Caco-2 (cell line): ENCODE measurements at places on chromosomes 6 and 20.
A peak's percentile ranks its signal among the peaks of the same experiment; 100 is the strongest.

DNA sequence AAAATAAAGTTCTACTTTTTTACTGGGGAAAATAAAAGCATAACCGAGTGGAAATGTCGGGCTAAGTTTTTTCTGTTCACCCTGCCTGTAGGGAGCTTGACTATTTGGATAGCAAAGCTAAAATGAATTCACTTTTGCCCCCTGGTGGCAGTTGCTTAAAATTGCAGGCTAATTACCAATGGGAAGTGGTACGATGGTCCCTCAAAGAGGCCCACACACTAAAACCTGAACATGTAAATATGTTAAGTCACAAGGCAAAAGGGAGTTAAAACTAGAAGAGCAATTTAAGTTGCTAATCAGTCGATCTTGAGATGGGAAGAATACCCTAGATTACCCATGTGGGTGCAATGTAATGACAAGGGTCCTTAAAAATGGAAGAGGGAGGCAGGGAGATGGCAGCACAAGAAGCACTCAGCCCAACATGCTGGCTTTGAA, 916 bp upstream of the SUN5 start:
- no peak for DNase-seq

DNA sequence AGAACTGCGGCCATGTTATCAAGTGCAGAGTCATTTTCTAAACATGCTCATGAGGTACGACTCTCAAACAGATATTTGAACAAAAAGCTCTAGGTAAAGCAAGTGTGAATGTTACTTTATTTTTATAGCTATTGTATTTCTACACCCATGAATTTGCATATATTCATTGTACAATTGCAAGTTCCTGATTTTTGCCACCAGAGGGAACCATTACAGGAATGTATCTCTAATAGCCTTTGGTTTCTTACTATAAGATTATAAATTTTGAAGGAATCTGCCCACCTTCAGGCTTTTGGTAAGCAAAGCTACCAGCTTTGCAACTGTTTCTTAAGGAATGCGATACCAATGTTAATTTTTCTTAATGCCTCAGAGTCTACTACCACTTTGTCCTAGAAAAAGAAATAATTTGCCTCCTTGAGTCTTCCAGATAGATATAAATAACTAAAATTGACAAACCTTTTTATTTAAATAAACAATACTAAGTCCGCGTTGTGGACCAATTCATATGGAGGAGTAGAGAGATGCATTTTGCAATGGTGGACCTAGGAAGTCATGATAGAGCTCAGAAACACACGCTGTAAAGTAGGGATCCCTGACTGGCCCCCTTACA, 125.4 kb upstream of the SAMD5 start:
- DNase-seq, result peak; percentile 28

DNA sequence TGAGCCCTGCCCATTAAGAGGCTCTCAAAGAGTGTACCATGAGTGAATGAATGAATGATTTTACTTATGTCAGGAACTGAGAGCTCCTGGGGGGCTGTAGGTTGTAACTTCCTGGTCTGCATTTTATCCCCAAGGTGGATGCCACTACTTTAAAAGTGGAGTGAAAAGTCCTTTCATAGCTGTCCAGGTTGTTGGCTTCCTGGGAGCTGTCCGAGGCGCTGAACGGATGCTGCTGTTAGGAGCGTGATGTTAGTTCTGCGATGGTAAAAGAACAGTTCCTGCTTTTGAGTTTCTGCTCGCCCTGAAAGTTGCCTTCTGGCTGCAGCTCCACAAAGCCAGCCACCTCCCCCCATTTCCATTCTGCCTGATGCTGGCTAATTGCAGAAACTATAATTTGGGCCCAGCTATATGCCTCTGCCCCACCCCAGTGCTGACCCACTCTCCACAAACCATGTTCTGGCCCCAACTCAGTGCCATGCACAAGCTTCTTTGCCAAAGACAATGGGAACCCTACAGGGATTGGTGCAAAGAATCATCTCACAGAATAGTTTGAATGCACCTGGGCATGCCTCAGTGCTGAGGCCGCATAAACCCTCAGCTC, 330.9 kb upstream of the CDH4 start:
- DNase-seq, result peak; percentile 22

- DNase-seq, result peak; percentile 24
These were observed 1.4 kb downstream of the QKI start for GRCh38 chr6:163415620-163416556.

GRCh38 chr20:32395066-32395465, 36.9 kb downstream of the ASXL1 start:
- DNase-seq, result no peak

GRCh38 chr6:134493789-134494188, 175.9 kb upstream of the SGK1 start:
- DNase-seq, result no peak

DNA sequence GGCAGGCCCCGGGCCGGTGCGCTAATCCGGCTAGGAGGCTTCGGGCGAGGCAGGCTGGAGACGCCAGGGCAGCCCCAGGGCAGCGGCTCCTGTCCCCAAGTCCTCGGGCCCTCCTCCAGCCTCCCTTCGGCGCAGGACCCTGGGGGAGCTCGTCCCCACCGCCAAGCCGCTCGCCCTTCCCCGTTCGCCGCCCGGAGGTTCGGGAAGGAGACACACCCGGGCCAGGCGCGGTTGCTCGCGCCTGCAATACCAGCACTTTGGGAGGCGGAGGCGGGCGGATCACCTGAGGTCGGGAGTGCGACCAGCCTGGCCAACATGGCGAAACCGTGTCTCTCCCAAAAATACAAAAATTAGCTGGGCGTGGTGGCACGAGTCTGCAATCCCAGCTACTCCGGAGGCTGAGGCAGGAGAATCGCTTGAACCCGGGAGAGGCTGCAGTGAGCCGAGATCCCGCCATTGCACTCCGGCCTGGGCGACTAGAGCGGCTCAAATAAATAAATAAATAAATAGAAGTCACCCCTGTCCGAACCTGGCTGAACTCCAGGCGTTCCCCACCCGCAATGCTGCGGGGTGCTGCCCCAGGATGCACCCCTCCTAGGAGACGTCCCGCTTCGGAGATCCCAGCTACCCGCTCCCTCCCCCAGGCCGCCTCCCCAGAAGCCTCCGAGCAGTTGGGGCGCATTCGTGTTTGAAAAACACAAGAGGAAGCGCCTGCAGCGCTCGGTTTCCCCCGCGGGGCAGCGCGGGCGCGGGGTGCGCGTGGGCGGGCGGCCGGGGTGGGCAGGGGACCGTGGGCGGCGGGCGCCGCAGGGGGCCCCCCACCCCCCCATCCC, 27.5 kb downstream of the SERPINB9 start:
- DNase-seq, result peak; percentile 57

- peak; percentile 77 for DNase-seq
These were observed 5.1 kb downstream of the SOX12 start for GRCh38 chr20:330233-331149.

DNA sequence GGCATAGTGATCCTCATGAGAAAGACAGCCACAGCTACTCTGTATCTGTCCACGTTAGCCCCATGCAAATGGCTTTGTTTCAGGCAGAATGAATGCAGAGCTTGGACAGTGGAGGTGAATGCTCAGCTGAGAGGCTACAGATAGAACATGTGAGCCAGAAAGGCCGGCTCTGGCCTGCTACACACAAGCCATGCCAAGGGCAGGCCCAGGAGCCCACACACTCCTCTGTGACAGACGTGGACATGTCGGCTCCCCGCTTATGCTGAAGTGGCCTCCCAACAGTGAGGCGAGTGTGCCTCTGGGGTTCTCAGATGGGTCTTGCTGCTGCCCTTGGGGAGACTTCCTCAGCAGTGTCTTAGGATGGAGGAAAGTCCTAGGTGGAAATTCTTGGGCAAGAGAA, 159.6 kb downstream of the SYNDIG1 start:
- no peak for DNase-seq

- DNase-seq, result no peak
These were observed 83.3 kb downstream of the TAF4 start for GRCh38 chr20:61982191-61982950.

DNA sequence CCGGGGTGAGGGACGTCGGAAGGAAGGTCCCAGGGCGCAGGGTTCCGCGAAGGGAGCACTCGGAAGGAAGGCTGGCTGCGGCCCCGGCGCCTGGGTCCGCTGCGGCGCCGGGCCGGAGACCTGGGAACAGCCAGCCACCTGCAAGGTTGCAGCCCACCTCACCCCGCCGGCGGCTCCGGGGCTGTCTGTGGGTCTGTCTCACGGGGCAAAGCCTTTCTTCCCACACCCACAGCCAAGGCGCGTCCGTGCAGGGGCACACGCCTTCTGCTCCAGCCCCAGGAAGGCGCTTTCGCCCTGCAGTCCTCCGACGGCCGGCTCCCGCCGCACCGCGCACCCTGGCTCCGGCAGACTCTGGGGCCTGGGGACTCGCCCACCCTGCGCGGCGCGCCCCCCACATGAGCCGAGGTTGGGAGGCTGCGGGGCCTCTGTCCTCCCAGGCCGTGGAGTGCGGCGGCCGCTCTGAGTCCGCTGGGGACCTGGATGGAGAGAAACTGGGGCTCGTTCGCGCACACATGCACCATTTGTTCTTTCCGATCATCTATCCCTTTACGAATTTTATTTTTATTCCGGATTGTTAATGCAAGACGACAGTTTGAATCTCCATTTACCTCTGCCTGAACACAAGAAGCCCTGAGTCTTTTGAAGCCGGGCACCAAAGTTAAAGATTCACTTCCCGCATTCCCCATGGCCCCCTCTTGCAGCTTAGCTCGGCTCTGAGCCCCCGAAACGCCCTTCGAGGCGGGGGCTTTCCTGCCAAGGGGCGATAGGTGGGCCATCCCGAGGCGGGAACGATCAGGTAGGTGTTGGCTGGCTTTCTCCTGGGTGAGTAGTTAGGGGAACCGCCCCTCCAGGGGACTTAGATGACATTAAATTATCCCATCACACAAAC, 4.5 kb upstream of the FOXC1 start:
- DNase-seq, result no peak

GRCh38 chr20:45872626-45873025, 8.4 kb upstream of the ZSWIM1 start:
- DNase-seq, result no peak

- no peak for DNase-seq
These were observed 26.6 kb downstream of the NSFL1C start for GRCh38 chr20:1440024-1440423.

GRCh38 chr20:24102749-24103333, 114.3 kb upstream of the GGTLC1 start:
- no peak for DNase-seq

DNA sequence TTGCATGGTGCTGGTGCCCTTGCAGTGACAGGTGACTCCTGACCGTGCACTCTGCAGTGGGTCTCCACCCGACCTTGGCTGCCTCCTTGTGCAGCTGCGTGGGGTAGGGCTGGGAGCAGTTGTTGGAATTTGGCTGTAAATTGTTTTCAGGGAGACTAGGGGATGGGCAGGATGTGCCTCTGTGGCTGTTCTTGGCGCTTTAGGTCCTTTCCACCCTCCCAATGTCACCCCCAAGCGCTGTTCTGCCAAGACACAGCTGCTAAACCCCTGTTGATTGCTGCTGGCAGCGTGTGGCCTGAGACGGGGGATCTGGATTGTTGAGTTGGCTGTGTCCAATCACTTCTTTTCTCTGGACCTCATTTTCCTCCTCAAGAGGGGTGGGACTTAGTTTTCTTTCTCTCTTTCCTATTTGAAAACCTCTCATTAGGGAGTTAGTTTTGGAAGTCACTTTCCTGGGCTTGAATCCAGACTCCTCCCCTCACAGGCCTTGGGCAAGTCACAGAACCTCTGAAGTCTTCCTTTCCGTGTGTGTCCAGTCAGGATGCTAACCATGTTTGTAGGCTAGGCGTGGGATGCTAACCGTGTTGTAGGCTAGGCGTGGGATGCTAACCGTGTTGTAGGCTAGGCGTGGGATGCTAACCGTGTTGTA, 8.5 kb downstream of the IGF2R start:
- no peak for DNase-seq

GRCh38 chr6:6494677-6495076, 93.8 kb upstream of the LY86 start:
- DNase-seq, result peak; percentile 50

DNA sequence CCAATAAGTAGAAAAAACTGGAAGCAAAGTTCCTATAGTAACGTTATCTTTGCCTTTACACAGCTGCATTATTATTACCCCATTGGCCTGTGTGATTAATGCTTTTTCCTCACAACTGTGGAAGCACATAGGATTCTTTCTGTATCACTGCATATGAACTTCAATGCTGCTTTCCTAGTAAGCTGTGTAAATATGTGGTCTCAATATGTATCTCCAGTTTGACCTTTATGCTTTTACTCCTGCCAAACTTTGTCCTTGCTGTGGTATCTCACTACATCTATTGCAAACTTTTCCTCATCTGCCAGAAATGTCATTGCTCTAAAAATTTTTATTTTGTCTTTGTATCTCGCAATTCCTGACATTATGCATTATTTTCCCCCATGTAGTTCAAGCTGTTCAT, 168.6 kb downstream of the ZFAND3 start:
- DNase-seq, result no peak

DNA sequence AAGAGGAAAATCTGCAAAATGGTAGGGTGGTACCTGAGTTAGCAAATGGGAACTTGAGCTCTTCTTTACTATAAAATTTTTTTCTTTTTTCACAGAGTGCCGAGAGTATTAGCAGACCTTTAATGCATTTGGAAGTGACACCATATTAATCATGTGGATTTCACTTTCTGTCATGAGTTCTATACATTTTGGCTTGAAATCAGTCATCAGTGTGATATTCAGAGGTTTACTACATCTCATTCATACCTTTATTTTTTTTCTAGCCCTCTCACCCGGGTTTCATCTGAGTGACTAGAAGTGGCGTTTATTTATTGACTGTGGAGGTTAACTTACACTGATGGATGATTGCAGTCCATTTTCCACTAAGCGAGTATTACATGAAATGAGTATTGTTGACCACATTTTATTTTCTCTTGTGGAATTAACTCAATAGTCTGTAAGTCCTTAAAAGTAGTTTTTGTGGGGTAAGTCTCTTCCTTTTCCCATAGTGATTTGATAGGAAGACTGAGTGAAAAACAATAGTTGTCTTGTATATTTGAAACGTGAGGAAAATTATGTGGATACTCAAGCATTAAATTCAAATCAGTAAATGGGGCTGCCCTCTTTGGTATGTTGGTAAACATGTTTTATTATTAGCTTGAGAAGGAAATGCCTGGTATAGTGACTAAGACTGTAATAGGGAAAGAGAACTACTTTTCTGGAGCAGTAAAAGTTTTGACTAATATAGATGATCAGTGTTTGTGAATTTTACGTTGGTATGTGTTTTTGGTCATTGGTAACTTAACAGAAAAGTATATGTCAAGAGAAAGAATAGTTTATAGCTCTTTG, 55.5 kb downstream of the JARID2 start:
- DNase-seq, result no peak

DNA sequence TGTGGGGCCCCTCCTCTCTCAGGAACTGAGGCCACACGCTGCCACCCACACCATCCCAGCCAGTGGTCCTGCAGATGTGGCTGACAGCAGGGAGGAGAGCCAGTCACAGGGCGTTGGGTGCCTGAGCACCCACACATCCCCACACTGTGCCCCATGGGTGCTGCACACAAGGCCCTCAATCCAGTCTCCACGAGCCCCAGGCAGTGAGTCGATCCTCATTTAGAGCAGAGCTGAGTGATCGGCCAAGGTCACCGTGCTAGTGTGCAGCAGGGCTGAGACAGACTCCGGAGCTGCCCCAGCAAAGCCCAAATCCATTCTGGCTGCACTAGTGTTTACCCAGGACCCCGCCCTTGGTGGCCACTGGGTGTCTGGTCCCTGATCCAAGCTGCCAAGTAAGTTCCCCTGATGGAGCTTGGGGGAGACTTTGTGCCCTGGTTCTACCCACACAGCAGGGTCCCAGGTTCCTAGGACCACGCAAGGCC, 9.0 kb downstream of the C20orf203 start:
- no peak for DNase-seq

- no peak for DNase-seq
These were observed 58.9 kb upstream of the CDH4 start for GRCh38 chr20:61193164-61193563.
